ENCODE measurements at places on chromosomes 2 and 18. TPM values are rescaled to one million over a fixed set of nuclear protein-coding genes. Genes with fewer than 3 reads are reported as not detected.

MOCOS gene
- total RNA-seq: under 0.01 TPM

CEP68 gene
- 30.8 TPM for total RNA-seq

PDE11A gene
- not detected for total RNA-seq

DSEL gene
- 7.3 TPM for total RNA-seq

EFEMP1 gene
- 4,716 TPM for total RNA-seq

FNDC4 gene
- 10.9 TPM for total RNA-seq

CNGA3 gene
- not detected for total RNA-seq

FBXO41 gene
- 0.22 TPM for total RNA-seq

MYCN gene
- 9.5 TPM for total RNA-seq

TLX2 gene
- not detected for total RNA-seq

HOXD8 gene
- total RNA-seq: 27.4 TPM

HOXD10 gene
- 4.4 TPM for total RNA-seq

ELMOD3 gene
- total RNA-seq: 10.1 TPM

ZAP70 gene
- total RNA-seq: under 0.01 TPM

SH2D6 gene
- total RNA-seq: not detected

CPLX4 gene
- total RNA-seq: not detected

AQP12B gene
- not detected for total RNA-seq
